ENCODE measurements at places on chromosomes 12 and 14.
A peak's percentile ranks its signal among the peaks of the same experiment; 100 is the strongest.

- DNase-seq, result no peak
These were observed 97.1 kb downstream of the ARF6 start for GRCh38 chr14:49989966-49990365.

DNA sequence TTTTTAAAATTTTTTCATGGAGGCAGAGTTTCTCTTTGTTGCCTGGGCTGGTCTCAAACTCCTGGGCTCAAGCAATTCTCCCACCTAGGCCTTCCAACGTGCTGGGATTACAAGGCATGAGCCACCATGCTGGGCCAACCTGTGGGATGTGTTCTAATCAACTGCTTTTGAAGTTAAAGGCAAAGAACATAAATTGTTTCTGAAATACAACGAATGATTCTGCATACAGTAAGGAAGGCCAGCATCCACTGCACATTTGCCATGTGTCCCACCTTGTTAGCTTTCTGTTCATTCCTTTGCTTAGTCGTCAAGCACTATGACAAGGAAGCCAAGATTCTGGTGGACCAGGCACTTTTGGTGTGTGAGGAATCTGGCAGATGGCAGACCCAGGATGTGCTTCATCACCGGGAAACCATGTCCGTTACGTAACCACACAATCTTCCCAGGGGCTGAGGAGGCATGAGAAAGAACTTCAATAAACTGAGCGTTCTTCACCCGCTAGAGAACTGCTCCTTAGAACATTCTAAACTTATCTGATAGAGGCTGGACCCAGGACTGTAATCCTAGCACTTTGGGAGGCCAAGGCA is 24.5 kb downstream of the MOK start:
- peak; percentile 93 for DNase-seq

DNA sequence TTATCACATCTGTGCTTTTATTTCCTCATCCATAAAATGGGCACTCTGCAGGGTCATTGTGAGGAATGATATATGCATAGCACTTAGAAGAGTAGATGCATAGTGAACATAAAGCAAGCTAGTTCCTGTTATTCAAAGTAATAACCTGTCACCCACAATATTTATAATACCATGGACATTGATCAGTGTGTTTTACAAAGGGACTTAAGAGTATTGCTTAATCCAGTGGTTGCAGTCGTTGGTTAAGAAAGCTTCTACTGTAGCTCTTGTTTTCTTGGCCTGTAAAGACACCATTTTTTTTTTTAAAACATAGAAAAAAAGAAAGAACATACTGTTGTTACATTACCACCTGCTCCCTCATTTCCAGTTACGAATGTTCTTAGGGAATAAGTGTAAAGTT is 13.1 kb downstream of the METAP2 start:
- no peak for DNase-seq

- DNase-seq, result no peak
These were observed 356.0 kb downstream of the ADGRD1 start for GRCh38 chr12:131309700-131310099.

DNA sequence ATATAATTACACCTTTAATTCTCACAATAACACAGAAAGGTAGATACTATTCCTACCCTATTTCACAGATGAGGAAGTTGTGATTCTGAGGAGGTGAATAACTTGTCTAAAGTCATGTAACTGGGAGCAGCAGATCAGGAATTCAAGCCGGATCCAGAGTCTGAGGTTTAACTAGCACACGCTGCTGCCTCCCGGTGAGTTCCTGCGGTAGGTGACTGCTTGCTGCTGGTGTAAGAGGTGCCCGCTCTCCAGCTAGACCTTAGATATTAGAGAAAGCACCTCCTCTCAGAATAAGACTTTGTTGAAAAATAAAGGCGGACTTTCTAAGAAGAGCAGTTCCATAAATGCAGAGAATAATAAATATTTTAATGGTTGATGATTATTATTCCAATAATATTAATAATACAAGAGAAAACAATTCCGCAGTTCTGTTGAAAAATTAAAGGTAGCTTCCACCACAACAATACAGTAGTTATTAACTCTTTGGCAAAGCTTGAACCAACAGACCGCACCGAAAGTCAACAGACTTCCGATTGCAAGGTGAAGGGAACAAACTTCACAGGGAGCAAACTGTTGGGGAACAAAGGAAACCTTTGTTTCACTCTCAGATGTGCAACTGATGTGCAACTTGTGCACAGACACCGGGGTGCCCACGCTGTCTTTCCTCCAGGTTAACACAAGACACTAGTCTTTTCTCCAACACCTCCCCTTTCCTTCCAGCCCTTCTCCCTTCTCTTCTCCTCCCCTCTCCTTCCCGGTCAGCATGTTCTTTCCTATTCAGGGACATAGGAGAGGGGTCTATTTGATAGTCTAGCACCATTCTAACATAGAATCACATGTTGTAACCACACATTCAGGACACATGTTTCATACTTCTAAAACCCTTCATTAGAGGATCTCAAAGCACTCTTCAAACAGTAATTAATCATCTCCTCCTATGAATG is 73.2 kb upstream of the EGLN3 start:
- DNase-seq, result no peak

DNA sequence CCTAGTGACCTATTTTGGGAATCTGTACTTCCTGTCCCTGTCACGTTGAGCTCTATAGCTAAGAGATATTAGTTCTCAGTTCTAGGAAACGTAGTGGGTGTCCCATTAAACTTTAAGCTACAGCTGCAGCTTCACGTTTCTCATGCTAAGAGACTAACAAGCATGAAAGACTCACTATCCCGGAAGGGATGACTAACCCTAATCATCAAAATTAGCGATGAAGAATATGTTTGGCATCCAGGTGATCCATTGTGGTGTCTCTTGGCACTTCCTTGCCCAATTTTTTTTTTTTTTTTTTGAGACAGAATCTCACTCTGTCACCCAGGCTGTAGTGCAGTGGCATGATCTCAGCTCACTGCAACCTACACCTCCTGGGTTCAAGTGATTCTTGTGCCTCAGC is 11.0 kb upstream of the LALBA start:
- no peak for DNase-seq

DNA sequence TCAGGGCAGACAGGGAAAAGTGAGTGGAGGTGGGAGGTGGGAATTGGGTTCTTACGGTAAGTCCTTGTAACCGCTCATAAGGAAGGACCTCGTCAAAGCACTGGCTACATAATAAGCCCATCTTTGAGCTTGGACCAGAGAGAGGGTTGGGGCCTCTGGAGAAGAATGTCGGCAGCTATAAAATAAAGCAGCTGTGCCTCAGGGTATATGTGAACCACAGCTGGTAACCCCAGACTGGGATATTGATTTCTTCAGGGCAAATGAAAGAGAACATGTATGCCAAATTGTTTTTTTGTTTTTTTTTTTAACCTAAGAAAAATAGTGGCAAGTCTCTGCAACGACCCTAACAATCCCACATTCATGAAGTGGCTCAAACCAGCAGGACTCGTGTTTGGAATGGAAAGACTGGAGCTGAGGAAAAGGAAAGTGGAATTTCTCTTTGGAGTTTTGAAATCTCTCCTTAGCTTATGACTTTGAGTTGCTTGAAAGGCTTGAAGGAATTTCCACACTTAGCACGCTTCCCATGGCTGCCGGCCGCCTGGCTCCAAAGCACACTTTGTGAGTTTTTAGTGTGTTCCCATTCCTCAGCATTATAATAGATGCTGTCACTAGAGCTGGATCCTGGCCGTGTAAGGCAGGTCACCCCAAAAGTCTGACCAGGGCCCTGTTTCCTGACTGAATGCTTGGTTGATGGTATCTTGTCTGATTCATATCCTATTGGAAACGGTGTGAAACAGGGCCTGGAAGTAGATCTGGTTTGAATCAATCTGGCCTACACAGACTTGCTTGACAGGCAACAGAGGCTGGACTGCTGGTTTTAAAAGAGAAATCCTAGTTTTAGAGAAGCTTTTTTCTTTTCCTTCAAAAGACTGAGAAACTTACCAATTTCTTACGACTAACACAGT is 244.7 kb downstream of the MSRB3 start:
- no peak for DNase-seq

DNA sequence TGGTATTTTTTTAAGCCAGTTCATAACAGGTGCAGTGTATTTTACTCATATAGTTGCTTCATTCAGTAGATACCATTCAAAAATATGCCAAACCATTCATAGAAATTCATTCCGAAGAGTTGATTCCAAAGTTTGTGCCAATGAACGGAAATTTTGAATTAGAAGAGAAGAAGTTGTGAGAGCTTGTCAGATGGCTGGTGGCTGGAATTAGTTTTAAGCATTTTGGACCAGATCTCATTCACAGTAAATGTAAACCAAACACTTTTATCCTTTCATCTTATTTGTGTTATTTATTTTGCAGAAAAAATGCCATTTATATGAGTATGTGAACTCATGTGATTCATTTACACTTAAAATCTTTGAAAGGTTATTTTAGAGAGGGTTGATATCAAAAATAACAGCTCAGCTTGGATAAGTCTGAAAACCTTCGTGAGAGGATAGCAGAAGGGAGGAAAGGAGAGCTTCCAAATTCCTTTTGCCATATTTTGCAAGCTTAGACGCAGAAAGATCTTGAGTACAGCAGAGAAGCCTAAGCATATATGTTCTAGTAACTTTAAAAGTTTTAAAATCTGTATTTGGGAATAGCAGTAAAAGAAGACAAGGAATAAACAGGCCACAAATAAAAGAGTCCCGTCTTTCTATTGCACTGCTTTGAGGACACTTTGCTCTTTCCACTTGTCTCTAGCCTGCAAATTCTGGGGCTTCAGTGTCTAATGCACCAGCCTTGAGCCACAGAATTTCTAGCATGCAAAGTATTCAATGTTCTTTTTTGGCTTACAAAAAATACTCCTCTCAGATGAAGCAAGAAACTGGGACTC is 253.6 kb upstream of the FLRT2 start:
- no peak for DNase-seq

- DNase-seq, result no peak
These were observed 32.0 kb upstream of the CCDC60 start for GRCh38 chr12:119302451-119303080.

DNA sequence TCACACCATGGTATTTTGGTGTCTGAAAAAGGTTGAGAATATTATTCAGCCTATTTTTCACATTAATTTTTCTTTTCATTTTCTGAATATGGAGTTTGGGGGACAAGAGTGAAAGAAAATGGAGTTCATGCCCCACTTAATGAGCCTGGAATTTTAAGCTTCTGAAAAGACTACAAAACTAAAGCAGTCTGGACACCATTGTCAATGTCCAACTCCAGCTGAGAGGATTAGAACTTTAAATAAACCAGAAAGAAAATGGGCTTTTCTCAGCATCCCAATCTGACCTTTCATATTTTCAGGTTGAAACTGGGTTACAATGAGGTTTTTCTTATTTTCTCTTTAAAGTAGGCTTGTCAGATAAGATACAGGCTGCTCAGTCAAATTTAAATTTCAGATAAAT is 207.7 kb downstream of the SLC6A15 start:
- DNase-seq, result no peak

- DNase-seq, result no peak
These were observed 82.8 kb downstream of the SLC25A47 start for GRCh38 chr14:100405760-100406455.

DNA sequence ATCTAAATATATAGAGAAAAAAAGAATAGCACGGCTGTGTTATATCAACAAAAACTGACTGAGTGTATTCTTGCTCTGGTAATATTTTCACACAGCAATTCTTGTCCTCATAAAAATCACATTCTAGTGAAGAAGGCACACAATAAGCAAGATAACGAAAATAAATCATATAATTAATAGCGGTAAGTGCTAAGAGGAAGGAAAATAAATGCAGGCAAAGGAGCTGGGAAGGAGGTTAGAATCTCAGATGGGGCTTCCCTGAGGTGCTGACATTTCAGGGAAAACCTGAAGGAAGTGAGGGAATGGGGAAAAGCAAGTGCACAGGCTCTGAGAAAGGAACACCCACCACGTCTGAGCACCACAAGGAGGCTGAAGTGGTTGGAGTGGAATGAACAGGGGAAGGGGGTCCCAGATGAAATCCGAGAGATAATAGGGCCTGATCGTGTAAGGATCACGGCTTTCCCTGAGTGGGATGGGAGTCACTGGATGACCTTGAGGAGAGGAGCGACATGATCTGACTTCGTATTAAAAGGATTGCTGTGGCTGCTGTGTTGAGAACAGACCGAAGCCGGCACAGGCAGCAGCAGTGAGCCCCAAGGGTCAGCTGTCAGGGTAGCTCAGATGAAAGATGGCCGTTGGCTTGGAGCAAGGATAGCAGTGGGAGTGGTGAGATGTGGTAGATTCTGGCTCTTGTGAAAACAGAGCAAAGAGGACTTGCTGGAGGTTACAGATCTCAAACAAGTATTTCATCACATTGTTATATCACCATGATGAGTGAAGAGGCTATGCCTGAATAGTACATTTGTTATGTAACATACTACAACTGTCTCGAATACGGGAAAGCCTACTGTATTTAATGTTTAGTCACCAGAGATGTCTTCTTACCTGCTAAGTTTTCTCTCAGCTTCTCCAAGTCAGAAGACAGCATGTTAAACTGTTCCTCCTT is 67.1 kb upstream of the VPS33A start:
- no peak for DNase-seq

DNA sequence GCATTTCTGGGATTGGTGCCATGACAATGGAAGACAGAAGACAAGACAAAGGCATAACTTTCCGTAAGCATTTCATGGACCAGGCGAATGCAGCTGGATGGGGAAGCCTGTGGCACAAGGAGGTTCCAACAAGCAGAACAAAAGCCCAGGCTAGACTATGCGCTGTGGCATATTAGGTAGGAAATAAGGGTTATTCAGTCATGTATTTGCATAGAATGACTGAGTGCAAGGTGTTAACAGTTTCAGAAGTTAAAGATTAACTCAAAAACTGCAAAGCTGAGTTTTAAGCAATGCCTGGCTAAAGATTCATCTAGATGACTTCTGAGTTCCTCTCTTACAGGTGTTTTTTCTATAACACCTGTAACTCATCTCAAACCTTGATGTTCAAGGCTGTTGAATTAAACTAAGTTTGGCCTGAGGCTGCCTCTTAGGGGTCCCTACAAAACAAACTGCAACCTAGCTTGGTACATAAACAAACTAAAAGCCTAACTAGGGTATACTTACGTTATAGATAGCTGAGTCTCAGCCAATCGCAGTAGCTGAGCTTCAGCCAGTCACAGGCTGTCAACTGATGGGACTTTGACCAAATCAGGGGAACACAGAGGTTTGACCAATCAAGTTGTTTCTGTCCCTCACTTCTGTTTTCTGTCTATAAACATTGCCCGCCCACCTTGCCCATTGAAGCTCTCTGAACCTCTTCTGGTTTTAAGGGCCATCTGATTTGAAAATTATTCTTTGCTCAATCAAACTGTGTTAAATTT is 52.2 kb upstream of the PLBD1 start:
- no peak for DNase-seq

- no peak for DNase-seq
These were observed 32.7 kb upstream of the SDR39U1 start for GRCh38 chr14:24475261-24475660.

DNA sequence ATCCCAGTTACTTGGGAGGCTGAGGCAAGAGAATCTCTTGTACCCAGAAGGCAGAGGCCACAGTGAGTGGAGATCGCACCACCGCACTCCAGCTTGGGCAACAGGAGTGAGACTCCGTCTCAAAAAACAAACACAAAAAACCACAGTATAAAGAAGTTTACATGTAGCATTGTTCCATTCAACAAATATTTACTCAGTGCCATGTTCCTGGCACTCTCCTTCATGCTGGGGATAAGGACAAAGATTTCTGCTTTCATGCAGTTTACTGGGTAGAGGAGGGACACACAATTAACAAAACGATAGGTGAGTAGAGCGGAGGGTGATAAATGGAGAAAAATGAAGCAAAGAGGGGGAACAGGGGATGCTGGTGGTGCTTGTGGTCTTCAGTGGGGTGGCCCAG is 68.2 kb upstream of the OVCH1 start:
- DNase-seq, result no peak
